ENCODE measurements at places on chromosomes 11 and 22.

DNA sequence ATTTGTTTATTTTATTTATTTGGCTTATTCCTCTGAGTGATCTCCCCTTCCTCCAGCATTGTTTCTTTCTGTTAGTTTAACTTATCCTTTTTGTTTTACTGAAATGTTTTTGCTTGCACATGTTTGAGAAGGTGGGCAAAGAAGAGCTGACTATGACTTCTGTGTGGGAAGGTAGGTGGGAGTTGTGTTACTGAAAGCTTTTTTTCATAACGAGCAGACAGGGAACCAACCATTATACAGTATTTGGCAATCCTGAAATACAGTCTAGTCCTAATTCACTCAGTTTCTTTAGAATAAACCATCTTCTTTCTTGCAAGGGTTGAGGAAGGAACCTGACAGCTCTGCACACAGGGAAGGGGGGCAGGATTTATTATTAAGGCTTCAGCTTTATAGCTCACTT lies 37.0 kb upstream of the PAK1 start:
- DNase-seq = no peak

- DNase-seq = no peak
Observed at GRCh38 chr11:33086017-33086416, 46.6 kb downstream of the TCP11L1 start.

DNA sequence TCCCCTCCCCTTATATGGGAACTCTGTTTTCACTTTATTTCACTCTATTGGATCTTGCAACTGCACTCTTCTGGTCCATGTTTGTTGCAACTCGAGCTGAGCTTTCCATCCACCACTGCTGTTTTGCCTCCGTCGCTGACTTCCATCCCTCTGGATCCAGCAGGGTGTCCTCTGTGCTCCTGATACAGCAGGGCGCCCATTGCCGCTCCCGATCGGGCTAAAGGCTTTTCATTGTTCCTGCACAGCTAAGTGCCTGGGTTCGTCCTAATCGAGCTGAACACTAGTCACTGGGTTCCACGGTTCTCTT lies 11.1 kb upstream of the CCDC117 start:
- no peak for DNase-seq

DNA sequence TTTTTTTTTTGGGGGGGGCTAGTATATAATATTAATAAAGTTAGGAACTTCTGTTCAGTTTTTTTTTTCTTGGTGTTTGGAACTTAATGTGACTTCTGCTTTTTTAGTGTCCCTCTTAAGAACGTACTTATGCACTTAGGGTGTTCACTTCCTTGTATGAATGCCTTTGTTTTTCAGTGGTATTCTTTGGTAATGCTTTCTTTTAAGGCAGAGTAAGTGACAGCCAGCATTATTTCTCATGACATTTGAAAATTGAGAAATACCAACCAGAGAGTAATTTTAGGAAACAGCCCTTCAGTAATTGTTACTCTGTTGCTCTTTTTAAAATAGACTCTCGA lies 2.4 kb downstream of the GRK3 start:
- DNase-seq = no peak

DNA sequence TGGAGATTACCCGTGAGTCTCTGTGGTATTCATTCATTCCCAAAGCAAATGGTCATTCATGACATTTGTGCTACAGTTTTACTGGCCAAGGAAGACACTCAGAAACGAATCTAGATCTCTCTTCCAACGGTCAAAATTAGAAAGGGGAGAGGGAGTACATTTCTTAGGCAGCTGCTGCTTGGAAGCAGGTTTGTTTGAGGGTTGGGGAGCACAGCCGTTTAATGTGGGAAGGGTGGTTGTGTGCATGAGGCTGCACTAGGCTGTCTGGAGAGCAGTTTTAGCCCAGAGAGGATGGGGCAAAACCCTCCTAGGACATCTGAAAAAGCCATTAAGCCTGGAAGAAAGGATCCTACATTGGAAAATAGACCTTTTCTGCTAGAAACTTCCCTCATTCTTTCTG lies 29.7 kb upstream of the TIMP3 start:
- DNase-seq = no peak
